CD4-positive, alpha-beta T cell treated with Interferon alpha-2 for 1 hour (primary cell): ENCODE measurements at places on chromosomes 7 and 10.

GRCh38 chr7:25964483-25964991 is 187.5 kb upstream of the NFE2L3 start:
- DNase-seq: no peak

- DNase-seq: peak; percentile 48
Observed at GRCh38 chr7:142391191-142391992, 133.5 kb upstream of the PRSS58 start.

DNA sequence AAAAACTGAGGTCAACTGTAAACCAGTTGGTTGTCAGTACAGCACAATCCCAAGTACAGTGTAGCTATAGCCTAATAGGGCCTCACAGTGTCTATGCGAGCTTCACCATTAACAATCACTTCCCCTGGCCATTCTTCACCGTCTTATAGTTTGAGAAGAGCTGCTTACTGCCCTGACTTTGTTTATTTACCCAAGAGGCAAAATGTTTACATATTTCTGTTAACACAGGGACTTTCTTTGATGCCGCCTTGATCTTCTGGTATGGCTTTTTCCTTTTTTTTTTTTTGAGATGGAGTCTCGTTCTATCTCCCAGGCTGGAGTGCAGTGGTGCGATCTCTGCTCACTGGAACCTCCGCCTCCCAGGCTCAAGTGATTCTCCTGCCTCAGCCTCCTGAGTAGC is 3.3 kb downstream of the MYOF start:
- DNase-seq: no peak

- DNase-seq: no peak
Observed at GRCh38 chr10:28555358-28555757, 22.4 kb downstream of the WAC start.

GRCh38 chr7:158283016-158283974 is 304.3 kb downstream of the PTPRN2 start:
- DNase-seq: no peak

GRCh38 chr7:39741942-39742623 is 118.7 kb downstream of the RALA start:
- peak; percentile 67 for DNase-seq

DNA sequence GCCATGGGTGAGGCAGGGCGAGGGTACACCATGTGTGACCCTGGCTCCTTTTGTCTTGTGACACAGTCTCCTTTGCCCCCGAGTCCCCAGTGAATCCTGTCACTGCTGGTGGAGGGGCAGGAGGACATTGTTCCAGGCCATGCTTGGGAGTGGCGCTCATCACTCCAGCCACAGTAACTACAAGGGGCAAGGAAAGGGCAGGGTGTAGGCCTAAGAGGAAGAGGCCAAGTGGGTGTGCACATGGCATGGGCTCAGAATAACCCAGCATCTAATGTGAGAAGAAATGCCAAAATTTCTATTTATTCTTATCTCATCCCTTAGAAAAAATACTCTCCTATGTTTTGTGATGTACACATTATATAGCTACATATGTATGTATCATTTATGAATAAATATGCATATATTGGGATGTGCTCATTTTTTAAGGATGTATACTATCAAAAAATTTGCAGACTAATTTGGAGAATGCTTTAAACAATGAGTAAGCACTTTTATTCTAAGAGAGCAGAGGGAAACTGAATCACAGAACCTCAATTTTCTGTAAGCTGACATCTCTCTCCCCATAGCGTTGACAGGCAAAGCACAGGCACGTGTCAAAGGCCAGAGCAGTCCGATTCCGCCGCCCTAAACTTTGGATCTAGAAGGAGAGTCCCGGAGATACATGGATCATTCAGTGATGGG is 36.9 kb downstream of the RNF32 start:
- no peak for DNase-seq

DNA sequence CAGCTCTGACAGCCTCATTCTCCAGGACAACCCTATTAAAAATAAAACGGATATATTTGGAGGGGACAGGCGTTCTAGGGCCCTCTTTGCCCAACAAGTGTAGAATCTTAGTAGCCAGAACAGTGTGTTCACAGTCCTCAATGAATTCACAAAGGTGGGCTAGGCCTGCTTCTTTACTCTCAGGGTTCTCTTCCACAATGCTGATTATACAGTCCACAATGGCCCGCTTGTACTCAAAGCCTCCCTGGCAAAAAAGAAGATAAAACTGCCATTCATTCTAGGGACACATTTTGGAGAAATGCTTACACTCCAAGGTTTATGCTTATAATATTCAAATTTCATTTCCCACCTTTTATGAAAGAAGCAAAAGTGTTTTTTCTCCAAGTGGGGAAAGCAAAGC is 62.6 kb downstream of the MEST start:
- DNase-seq: no peak

- no peak for DNase-seq
Observed at GRCh38 chr7:101838837-101839483, 21.5 kb downstream of the CUX1 start.

DNA sequence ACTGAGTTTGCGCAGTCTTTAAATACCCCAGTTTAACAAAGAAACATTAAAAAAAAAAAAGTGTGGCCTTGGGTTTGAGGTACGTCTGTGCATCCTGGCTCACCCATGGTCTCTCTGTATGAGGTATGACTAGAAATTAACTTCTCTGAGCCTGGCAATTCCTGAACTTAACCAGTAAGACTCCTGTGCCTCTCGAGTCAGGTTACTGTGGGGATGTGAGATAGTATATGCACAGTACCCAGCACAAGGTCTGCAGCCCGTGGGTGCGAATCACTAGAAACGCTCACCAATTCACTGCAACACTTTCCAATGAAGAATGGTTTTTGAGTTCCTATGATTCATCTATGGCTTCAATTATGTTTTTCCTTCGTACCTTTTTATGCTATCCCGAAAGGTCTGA is 149.9 kb downstream of the SFMBT2 start:
- DNase-seq: no peak

DNA sequence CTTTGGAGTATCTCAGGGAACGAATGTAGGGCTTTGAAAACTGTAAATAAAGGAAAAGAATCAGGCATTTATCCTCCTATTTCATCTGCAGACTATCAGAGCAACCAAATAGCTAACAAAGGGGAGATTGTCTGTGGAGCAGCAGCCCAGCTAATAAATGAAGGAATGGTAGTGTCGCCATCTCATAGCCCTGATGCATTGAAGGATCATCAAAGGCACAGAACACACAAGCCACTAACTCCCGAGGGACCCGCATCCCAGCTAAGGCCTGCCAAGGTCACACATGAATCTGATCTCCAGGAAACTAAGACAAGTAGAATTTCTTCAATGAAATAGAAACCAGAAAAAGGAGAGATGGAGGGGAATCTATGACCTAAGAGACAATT is 38.2 kb downstream of the CALML5 start:
- no peak for DNase-seq

DNA sequence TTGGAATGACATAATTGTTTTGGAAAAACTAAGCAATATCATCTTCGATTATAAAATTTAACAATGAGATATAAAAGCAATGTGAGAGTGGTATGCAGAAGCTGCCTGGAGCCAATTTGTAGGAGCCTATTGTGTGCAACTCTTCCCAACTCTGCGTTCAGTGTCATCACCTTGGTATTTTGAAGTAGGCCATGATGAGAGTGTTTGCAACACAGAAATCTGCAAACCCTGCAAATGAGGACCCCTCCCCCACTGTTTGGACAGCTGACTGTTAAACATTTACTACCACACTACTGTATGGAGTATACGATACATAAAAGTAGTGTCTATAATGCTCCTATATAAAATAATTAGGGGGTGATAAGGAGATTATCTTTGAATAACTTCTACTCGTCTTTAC is 531.3 kb downstream of the ATRNL1 start:
- no peak for DNase-seq

DNA sequence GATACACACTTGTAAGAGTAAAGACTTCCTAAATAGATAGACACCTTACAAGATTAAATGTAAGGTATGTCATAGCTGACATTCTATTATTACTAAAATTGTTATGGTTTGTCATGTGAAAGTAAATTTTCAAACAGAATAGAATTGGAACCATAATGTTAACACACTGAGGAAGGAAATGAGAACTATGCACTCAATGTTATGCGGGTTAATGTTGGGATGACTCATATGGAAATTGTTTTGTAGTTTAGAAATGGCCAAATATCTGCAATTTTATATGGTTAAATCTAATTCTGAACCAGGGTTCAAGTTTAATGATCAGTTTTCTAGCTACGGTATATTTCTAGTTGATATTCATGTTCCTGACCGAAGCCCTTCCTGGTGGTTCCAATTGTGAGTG is 214.2 kb upstream of the ADO start:
- no peak for DNase-seq

- peak; percentile 61 for DNase-seq
Observed at GRCh38 chr7:151468217-151469018, 28.5 kb upstream of the CRYGN start.

- peak; percentile 67 for DNase-seq
Observed at GRCh38 chr7:96321658-96322372, at the start of gene SLC25A13. SLC25A13 (minus strand) TSS chr7:96322098; CDS start chr7:96321956, 142 bp downstream.

DNA sequence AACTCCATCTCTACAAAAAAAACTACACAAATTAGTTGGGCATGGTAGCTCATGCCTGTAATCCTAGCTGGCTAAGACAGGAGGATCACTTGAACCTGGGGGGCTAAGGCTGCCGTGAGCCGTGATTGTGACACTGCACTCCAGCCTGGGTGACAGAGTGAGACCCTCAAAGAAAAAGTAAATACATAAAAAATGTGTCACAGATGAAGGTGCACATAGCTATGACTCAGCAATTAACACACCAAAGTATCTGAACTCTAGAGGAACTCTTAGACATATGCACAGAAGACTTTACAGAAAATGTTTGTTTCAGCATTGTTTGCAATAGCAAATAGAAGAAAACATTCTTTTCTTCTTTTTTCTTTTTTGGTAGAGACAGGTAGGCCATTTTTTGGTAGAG is 8.3 kb downstream of the C10orf62 start:
- DNase-seq: no peak

- DNase-seq: no peak
Observed at GRCh38 chr10:34231441-34232180, 583.5 kb downstream of the PARD3 start.

- no peak for DNase-seq
Observed at GRCh38 chr10:45082176-45082575, 81.5 kb downstream of the ZNF22 start.

- no peak for DNase-seq
Observed at GRCh38 chr10:99761365-99761764, 21.1 kb upstream of the ABCC2 start.

DNA sequence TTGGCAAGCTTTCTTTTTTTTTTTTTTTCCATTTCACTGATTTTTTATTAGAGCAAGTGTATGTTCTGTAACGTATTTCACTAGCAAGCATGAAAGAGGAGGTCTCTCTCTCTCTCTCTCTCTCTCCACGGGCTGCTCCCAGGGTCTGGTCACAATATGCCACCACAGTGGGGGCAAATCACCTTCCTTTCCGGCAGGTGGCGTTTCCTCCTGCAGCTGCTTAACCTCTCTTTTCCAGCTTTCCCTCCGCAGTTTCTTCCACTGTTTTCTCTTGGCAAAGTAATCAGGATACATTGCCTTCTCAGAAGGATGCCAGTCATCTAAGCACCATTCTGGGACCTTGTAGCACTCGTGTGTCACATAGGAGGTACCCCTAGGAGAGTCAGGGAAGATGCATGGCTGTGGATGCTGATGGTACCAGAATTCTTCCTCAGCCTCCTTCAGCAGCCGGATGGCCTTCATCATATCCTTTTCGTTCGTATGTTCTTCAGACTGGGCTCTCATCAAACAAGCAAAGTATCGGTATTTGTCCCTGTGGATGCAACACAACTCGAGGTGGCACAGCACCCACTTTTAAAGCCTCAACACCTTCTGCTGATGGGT is 197.3 kb upstream of the PODXL start:
- DNase-seq: no peak

DNA sequence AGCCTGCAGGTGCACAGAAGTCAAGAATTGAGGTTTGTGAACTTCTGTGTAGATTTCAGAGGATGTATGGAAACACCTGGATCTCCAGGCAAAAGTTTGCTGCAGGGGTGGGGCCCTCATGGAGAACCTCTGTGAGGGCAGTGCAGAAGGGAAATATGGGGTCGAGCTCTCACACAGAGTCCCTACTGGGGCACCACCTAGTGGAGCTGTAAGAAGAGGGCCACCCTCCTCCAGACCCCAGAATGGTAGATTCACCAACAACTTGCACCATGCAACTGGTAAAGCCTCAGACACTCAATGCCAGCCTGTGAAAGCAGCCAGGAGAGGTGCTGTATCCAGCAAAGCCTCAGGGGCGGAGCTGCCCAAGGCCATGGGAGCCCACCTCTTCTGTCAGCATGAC is 205.8 kb downstream of the CCSER2 start:
- DNase-seq: no peak

- no peak for DNase-seq
Observed at GRCh38 chr7:140042386-140042670, 20.4 kb downstream of the PARP12 start.

DNA sequence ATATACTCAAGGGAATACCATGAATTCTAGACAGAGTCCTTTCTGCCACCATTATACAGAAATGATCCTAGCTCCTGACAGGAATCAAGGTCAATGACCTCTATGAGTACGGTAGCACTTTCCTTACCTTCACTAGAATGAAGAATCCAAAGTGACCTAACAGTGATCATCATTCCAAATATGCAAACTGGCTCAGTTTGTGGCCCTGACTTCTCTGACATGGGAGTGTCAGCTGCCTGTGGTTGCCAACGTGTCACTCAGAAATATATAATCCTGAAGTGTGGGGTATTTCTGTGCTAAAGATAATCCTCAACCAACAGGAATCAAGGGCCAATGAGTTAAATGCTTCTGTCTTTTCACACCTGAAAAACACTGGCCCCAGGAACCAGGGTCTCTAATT is 45.7 kb downstream of the COPG2 start:
- DNase-seq: no peak
